CD4-positive, alpha-beta T cell treated with Interleukin-15 for 4 hours (primary cell): ENCODE measurements at places on chromosomes 7 and 10.

DNA sequence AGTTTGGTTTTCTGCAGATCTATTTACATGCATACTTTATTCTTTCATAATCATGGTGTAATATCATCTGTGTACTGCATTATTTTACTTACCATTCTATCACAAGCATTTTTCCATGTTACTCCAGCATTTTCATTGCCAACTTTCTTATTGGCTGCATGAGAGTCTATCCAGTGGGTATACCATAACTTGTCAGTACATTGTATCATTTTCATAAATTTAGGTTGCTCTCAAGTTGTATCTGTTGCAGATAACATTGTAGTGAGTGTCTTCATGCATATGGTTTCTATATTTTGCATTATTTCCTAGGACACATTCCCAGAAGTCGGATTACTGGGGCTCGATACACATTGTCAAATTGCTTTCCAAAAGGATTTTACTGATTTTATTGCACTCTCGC is 87.2 kb upstream of the INSYN2A start:
- no peak for DNase-seq

DNA sequence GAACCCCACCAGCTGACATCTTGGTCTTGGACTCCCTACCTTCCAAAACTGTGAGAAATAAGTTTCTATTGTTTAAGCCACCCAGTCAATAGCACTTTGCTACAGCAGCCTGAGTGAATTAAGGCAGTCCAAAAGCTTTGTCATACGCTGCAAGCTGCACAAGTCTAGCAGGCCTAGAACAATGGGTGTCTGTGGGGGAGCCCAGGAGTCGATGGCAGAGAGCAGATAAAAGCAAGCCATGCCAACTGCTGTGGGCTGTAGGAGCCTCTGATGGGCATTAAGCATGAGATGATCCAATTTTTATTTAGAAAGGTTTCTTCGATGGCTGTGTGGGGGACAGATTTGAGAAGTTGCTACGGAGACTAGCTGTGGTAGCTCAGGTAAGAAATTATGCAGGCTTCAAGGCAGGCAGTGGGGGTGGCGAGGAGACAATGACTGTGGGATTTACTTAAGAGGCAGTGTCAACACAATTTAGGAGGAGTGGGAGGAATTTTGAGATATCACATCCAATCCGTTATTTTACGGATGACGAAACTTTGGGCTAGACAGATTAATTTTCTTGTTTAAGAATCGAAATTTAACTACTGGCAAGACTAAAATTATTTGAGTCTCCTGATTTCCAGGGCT is 110.4 kb downstream of the NRCAM start:
- DNase-seq, result no peak

GRCh38 chr7:125136755-125137532 is 207.3 kb upstream of the POT1 start:
- DNase-seq, result no peak

DNA sequence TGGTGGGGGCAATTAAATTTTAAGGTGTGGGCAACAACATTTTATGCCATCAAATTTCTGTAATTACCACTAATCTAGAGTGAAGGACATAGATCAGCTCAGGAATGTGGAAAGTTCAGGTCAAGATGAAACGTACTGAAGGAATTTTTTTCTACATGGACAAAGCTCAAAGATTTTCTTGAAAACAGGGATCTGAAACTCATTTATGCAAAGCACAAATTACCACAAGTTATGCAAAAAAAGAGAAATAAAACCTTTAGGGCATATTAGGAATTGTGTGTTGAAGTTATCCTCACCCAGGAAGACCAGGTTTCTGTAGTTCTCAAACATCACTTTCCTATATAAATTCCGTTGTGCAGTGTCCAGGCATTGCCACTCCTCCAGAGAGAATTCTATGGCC is 18.9 kb downstream of the ZNF680 start:
- no peak for DNase-seq

DNA sequence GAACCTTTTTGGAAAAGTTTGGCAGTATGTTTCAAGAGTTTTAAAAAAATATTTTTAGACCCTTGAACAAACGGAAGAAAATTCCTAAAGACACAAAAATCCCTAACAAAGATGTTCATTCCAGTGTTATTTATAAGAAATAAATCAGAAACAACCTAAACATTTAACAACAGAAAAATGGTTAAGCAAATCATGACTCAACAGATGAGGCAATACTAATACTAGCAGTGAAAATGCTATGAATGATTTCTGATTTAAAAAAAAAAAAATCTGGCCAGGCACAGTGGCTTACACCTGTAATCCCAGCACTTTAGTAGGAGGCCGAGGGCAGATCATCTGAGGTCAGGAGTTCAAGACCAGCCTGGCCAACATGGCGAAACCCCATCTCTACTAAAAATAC is 61.0 kb downstream of the ARHGAP12 start:
- no peak for DNase-seq

GRCh38 chr7:81780914-81781693 is 11.3 kb upstream of the HGF start:
- DNase-seq, result no peak

DNA sequence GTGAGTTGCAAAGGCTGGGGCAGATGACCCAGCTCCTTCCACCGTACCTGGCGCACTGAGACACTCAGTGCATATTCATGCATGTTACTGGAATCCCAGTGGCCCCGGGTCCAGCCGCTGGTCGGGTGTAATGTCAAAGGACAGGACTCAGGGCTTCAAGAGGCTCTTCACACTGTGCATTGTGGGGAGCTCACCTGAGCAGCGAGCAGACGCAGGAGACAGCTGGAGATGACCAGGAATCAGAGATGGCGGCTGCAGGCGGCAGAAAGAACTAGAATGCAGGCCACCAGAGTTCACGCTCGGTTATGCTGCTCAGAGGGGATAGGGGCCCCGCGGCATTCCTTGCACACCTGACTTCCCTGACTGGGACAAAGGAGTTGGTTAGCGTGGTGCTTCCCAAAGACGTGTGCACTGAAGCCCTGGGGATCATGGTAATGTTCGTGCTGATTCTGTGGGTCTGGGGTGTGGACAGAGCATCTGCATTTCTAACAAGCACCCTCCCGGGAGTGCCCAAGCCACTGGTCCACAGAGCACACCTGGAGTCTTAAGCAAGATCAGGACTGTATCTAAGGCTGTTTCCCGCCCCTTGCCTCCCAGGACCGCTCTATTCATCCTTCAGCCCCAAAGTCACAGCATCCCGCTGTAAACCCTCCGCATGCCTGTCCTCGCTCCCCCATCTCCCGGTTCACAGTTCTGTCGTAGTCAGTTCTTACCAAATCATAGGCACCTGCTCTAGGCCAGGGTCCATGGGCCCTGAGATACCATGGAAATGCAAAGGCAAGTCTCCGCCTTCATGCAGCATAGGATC is 71.0 kb downstream of the MKI67 start:
- no peak for DNase-seq

- DNase-seq, result no peak
These were observed 52.7 kb downstream of the HIPK2 start for GRCh38 chr7:139725077-139725476.

DNA sequence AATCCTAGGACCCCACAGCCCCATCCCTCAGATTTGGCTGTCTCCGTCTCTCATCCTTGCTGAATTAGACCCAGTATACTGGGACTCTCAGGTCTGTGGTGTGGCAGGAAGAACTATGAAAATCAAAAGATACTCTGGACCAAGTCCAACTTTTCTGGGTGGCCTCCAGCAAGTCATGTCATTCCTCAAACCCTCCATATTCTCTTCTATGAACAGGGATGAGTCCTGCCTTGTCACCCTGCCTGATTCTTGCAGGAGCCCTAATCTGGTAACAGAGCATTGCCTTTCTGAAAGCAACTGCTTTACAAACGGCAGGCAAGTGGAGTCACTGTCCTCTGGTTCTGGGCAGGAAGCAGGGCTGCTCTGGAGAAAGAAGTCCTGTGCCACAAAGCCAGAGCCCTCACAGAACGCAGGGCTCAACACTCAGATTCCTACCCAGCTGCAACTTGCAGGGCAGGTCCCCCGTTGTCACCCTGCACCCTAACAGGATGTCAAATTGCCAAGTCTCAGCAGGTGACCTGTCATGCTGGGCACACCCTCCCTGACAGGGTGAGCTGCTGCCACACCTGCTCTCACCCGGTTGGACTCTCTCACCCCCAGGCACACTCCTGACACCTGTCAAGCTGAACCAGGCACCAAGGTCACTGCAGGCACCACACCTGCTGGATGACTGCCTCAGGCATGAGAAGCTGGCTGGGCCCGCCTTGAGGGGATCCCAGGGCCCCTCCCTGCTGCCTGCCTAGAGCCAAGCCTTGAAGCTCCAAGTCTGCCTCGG is 227.7 kb downstream of the KCNMA1 start:
- no peak for DNase-seq

GRCh38 chr10:33921970-33922605 is 587.6 kb upstream of the NRP1 start:
- DNase-seq, result no peak
